ENCODE measurements at places on chromosomes 16 and 17.

GRCh38 chr17:46841561-46842379 is 9.6 kb upstream of the WNT9B start:
- no peak for DNase-seq

DNA sequence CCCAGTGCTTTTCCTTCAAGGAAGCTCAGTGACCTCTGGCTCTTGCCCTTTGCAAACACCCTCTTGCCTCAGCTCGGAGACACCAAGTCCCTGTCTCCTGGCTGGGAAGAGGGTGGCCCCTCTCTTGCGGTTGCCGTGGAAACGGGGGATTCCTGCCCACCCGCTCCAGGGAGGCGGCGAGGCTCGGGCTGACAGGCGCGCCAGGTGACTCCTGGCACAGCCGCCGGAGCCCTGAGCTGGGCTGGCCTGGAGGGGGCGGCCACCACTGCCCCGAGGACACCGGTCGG is 71.4 kb downstream of the ABR start:
- no peak for DNase-seq

DNA sequence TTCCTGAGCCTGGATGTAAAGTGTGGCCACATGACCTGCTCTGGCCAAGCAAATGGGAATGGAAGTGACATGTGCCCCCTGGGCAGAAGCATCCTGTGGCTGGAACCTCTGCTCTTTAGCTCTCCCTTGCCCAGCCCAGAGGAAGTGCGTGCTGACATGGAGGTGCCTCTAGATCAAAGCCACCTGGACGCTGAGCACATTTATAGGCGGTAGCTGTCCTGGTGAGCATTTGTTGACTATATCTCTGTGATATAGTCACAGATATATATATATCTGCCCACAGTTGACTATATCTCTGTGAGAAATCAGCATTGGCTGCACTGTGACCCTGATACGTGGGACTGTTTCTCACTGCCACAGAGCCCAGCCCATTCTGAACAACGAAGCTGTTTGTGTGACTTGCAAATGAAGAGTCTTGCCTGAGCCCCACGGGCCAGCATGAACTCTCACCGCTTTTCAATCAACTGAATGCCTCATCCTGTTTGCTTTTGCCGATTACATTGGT is 118.8 kb downstream of the C16orf95 start:
- peak; percentile 36 for DNase-seq

DNA sequence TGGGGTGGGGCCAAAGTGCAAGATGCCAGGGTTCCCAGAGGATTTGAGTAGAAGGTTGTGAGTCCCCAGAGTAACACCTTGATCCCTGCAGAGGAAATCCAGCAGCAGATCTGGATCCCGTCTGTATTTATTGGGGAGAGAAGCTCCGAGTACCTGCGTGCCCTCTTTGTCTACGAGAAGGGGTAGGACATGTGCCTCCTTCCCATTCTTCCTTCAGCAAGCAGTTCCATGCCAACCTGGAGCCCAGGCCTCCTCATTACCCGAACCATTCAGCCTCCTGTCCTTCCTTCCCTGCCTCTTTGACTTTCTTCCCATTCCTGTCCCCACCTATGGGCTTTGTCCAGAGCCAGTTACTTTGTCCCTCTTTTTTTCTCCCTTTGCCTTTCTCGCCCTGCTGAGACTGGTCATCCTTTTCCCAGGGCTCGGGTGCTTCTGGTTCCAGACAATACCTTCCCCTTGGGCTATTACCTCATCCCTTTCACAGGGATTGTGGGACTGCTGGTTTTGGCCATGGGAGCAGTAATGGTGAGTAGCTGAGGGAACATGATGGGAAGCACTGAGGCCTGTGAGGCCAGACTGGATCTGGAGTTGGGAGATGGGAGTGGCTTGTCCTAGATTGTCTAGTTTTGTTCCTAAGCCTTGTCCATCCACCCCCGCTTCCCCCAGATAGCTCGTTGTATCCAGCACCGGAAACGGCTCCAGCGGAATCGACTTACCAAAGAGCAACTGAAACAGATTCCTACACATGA is 2.9 kb downstream of the RNF167 start:
- DNase-seq: no peak

GRCh38 chr17:55154101-55154500 is 110.7 kb upstream of the HLF start:
- DNase-seq: no peak

DNA sequence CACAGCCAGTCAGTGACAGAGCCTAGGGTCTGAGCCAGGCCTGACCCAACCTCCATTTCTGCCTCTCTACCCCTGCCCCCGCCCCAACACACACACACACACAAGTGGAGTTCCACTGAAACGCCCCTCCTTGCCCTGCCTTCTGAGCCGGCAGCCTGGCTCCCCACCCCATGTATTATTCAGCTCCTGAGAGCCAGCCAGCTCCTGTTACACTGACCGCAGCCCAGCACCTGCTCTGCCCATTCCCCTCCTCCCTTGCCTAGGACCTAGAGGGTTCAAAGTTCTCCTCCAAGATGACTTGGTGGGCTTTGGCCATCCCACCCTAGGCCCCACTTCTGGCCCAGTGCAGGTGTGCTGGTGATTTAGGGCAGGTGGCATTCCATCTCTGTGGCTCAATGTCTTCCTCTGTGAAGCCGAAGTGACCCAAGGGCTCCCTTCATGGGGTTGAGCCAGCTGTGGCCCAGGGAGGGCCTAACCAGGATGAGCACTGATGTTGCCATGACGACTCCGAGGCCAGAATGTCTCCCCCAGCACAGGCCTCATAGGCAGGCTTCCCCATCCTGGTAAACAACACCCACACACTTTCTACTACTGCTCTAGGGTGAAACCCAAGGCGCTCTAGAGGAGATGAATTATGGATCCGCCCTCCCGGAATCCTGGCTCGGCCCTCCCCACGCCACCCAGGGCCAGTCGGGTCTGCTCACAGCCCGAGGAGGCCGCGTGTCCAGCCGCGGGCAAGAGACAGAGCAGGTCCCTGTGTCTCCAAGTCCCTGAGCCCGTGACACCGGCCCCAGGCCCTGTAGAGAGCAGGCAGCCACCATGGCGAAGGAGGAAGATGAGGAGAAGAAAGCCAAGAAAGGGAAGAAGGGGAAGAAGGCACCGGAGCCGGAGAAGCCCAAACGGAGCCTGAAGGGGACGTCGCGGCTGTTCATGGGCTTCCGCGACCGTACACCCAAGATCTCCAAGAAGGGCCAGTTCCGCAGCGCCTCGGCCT is 9.7 kb downstream of the MYO15A start:
- DNase-seq: no peak

Data from M059J (cell line).